ENCODE measurements at places on chromosomes 4 and X.

DNA sequence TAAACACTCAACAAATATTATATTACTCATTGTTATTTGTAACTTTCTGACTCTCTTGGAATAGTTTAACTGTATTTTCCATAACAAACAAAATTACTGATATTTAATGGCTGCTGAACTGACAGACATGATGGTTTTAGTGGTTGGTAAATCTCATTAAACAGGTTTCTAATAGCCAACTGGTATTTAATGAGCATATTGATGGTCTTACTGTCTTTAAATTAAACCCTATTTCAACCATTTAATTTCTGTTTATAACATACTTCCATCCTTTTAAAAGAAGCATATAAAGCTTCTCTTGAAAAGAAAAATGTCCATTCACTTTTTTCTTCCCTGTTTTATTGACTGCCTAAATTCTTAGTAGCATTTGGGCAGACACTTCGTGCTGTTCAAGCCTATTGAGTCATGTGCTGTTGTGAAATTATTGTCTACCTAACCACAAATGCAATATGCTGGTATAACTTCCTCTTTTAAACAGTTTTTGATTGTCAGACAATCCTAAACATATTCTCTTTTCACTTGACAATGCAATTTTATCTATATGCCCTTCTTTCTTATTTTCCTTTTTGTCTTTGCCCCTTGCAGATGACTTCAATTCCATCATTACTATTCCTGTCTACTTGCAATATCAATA, 163.9 kb upstream of the SLC7A11 start:
- no peak for DNase-seq

DNA sequence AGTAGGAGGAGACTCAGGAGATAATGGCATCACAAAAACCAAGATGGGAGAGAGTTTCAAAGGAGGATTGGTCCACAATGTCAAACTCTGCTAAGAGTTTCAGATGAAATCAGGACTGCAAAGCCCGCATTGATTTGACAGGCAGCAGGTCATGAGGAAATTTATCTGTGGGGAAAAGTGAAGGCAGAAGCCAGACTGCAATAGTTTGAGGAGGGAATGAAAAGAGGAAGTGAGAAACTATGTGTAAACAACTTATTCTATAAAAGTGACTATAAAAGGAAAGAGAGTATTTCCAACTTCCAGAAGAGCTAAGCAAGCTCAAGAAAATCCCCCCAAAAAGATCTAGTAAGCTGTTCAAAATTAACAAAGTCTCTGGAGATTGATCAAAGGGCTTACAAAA, 66.3 kb upstream of the DGKK start:
- no peak for DNase-seq

- no peak for DNase-seq
Observed at GRCh38 chr4:72496119-72496518, 72.9 kb downstream of the ADAMTS3 start.

DNA sequence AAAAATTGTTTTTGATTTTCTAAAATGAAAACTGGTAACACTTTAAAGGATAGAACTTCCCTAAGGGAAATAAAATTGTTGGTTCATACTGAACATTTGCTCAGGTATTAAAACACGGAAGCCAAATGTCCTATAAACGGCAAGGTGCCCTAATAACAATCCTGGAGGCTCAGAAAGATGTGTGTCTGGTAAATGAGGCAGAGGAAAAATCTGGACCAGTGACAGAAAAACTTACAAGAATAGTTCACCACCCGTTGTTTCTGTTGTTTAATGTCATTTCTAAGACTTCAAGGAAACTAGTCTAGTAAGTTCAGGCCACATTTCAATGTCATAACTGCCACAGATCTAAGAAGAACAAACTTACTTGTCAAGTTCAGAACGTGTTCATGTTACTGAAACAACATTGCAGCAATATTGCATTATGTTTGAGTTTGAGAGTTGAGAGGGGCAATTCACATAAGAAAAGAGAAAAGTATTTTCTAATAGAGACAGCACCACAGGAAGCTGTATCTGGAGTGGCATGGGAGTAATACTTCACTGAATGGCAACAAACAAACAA, 476.6 kb downstream of the GRXCR1 start:
- no peak for DNase-seq

Data from eye (tissue), 1 donor.